Femur (tissue), 1 donor: ENCODE measurements at places on chromosomes 3 and 15.

GRCh38 chr15:25180606-25181292 is 226.0 kb downstream of the SNRPN start:
- DNase-seq, result peak; percentile 3

- DNase-seq, result no peak
Observed at GRCh38 chr3:143002083-143002712, 828 bp downstream of the U2SURP start.

DNA sequence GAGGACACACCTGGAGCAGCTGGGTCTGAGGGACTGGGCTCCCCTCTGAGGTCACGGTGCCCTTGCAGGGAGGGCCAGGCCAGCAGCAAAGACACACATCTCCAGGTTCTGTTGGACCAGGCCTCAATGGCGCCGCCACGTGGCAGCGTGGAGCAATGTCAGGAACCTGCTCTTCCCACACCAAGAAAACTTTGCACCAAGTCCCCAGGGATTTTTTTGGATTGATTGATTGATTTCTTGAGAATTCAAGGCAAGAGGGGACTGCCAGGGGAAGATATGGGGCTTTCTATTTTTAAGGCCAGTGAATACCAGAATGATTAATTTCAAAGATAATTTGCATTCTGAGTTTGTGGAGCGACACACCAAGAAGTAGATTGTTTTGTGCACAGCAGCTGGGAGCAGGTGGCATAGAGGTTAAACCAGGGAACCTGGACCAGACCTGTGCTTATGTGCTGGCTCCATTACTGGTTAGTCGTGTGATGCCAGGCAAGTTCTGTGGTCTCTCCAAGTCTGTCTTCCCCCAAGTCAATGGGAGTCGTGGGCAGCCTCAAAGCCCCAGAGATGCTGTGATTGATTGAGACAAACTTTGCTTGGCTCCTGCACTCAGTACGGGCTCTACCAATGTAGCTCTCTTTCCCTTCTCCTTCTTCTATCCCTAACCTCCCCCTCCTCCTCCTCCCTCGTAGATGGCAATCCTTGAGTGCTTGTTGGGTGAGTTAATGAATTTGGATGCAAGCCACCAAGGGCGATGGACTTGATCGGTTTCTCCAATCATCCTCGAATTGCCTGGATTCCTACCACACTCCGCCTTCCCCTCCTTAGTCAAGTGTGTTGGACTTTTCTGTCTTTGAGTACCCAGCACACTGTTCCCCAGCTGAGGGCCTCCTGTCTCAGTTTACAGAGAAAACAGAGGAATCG is 96.2 kb upstream of the TRPM1 start:
- DNase-seq, result no peak

GRCh38 chr3:9399746-9400145 is 2.3 kb downstream of the SETD5 start:
- peak; percentile 91 for DNase-seq

DNA sequence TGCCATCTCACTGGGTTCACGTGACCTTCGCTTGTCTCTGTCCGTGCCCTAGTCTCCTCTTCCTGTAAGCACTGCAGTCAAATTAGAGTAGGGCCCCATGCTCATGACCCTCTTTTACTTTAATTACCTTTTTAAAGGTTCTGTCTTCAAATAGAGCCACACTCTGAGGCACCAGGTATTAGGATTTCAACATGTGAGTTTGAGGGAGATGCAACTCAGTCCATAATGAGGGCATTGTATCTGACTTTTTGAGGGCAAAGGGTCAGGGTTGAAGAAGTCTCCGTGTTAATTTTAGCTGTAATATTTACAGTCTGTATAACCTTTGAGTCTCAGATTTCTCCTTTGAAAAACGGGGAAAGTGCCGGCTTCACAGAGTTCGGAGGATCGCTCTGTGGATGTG is 82.9 kb downstream of the CHRNA7 start:
- no peak for DNase-seq

- DNase-seq, result no peak
Observed at GRCh38 chr3:197486861-197487260, 68.9 kb downstream of the BDH1 start.

DNA sequence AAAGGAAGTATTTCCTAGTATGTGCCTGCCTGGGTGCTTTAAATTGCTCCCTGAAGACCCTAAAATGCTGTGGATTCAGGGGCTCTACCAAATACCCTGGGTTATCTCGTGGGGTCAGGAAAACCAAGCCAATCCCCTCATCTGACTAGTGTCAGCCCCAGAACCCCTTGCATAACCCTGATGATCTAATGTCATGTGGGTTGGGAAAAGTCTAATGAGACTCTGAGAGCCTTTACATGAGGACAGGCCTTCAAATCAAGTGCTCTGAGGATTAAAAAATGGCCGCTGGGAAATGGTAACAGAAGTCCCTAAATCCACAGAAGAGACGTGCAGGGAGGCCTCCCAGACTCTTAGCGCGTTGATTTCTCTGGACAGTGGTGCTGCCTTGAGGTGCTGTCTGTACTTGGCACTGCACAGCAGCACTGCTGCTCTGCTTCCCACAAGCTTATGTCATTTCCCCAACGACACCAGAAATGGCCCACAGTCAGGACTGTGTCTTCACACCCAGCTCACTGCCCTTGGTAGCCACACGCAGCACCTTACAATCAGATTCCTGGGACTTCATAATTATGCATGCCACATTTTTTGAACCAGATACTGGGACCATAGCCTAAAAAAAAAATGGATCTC is 16.6 kb downstream of the EIF4E3 start:
- no peak for DNase-seq

- DNase-seq, result no peak
Observed at GRCh38 chr3:177561365-177561764, 364.1 kb upstream of the TBL1XR1 start.

DNA sequence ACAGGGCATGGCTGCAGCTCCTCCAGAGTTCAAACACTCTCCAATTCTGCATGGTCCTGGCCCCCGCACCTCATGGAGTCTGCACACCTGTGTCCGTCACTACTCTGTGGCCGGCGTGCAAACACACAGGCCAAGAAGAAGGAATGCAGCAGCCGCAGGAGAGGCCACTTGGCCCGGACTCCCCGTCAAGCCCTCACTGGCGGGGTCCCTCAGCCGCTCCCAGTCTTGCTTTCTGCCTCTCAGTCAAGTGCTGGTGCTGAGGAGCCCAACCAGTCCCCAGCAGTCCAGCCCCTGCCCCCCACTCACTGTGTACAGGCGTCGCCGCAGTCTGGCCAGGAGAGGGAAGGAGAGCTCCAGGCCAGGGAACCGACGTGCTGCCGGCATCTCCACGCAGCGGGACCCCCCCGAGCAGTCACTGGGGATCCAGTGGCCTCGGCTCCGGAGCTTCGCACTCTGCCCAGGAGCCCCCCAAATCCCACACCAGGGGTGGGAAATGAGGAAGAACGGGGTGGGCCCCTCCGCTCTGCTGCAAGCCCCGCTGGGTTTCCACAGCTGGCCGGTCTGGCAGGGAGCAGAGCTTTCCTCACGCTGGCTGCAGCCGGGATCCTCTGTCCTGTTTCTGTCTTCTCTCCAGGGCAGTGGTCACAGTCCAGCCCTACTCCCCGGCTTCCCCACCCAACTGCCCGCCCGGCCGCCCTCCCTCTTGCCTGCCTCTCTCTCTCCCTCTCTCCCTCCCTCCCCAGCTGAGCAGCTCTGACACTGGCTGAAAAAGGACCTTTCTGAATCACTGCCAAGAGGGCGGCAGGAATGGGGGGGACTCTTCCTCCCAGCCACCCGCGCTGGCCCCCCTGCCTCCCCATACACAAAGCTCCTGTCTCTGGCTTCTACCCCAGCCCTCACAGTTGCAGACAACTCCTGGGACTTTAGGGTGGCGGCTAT is 16.0 kb downstream of the TNK2 start:
- peak; percentile 91 for DNase-seq

DNA sequence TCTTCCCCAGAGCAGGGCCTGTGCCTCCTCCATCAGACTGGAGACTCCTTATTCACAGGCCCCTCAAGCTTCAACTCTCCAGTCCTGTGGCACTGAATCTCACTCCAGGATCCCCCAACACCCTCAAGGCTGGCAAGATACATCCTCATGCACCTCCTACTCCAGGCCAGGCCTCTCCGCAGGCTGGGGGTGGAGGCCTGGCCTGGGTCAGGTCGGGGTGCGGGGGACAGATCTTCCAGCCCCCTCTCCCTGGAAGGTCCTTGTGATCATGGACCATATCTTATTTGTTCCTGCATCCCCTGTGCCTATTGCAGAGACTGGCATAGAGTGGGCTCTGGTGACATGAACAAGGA is 147.3 kb downstream of the SMAD6 start:
- DNase-seq, result no peak

- DNase-seq, result peak; percentile 35
Observed at GRCh38 chr3:65873028-65873427, 165.7 kb downstream of the MAGI1 start.

GRCh38 chr15:39286706-39287105 is 294.2 kb upstream of the THBS1 start:
- no peak for DNase-seq

- no peak for DNase-seq
Observed at GRCh38 chr3:153897025-153897723, 224.0 kb upstream of the ARHGEF26 start.

DNA sequence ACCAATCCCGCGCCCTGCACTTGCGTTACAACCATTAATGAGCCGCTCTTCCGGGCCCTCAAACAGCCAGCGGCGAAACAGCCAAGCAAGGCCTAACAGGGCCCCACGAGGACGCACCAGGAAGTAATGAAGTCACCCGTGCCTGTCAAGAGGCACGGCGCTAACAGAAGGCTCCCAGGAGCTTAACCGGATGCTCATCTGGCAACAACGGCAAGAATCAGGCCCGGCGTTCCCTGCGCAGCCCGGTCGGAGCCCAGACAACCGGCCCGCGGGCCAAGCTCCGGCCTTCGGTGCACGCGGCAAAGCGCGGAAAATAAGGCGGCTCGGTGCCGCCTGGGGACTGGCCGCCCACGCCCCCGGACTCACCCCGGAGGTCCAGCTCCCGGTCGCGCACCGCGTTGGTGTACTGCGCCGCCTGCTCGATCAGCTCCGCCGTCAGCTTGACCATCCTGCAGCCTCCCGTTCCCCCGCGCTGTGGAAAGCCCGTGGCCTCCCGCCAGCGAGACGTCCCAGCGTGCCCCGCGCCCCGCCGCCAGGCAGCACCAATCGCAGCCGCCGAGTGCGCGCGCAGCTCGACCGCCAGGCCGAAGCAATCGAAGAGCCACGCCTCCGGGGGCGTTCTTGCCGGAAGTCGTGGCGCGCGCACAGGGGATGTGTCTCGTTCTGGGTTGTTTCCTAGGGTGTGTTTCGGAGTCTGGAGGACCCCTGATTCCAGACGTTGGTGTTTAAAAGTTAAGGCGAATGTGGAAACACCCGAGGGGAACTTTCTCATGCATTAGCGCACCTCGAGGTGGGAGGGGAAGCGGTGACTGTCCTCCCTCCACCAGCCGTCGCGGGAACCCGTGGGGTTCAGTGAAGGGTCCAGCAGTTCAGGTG is at the start of gene SNRPA1:
TSS of gene SNRPA1 (minus strand) at position 518 of the 876 bp plus-strand sequence. CDS start at position 448, 70 bp downstream.
- DNase-seq, result peak; percentile 99

DNA sequence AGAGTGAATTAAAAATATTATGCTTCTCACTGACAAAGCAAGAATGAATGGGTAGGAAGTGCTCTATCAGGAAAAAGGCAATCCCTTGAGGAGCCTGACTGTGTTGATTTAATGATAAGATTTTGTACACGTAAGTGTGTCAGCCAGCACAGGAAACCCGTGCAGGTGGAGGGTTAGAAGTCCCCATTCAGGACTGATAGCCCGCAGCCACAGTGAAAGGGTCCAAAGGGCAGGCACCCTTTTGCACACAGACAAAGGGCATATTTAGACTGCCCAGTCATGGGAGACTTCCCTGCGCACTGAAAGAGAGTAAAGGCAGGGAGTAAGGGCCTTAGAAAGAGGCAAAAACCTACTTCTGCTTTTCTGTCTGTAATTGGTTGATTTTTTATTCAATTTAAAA is 26.4 kb upstream of the SKIL start:
- no peak for DNase-seq

DNA sequence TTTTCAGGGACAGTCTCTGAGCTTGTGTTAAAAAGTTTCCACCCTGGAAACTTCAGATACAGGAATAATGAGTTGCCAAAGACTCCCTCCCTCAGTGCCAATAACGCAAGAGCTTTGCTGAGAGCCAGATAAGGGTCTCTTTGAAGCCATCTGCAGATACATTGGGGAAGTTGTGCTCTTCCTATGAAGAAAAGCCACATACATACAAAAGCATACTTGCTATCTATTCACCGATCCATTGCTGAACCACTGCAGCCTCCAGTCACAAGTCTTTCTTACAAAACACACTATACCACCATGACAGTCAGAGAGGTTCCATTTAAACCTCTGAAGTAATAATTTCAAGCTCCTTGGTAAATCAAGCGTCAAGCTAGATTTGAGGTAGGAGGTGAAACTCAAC is 10.0 kb upstream of the RETNLB start:
- no peak for DNase-seq

DNA sequence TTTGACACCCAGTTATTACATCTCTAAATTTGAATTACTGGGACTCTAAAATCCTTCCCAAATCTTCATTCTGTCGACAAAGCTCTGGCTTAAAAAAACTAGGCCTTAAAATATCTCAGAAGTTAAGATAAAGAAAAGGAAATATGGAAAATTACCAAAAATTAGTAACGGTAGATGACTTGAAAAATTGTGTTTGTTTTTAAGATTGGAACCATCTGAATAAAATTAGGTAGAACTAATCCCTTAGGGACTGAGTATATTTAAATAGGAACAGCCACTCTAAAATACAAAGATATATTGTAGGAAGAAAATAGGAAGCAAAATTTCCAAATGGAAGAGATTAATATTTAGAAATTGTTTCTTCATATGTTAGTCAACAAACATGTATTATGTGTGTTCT is 45.1 kb upstream of the CHMP2B start:
- DNase-seq, result no peak

DNA sequence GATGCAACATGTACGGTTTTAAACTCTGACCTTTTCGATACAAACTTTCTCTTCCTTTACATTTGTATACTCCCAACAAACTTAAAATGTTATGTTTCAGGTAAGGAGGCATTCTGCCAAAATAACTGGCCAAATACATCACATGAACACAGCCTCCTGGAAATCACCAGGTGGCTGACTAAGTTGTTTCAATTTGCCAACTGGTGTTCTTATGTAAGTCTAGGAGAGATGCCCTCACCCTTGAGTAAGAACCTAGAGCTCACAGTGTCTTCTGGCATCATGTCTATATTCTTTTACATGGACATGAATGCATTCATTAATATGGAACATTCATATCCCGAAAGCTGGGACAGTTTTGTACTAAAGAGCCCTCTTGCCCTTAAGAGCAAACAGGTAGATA is 341.1 kb upstream of the NR2F2 start:
- DNase-seq, result no peak

GRCh38 chr15:40079456-40079855 is 29.2 kb downstream of the BMF start:
- no peak for DNase-seq

DNA sequence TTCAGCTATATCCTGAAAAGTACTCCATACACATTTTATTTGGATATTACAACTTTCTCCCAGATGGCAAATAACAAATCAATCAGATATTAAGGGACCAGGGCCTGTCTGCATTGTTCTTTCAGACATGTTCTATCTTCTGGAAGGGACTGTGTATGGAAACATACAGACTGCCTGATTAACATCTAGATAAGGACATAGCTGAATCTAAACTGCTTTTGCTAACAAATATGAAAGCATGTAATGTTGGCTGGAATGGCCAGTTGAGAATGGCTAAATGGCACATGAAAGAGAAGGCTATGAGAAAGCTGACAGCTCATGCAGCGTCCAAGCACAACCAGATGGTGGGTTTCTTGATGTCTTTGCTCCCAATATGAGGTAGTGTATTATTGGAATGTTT is 149.4 kb downstream of the CFAP20DC start:
- DNase-seq, result no peak

GRCh38 chr3:8629151-8630021 is 15.2 kb downstream of the SSUH2 start:
- DNase-seq, result peak; percentile 67

- no peak for DNase-seq
Observed at GRCh38 chr15:92157666-92158298, 235.9 kb upstream of the ST8SIA2 start.
